BE2C (cell line): ENCODE measurements at places on chromosomes 3 and 15.

- DNase-seq, result no peak
These were observed 76.2 kb upstream of the PLCL2 start for GRCh38 chr3:16808393-16809107.

DNA sequence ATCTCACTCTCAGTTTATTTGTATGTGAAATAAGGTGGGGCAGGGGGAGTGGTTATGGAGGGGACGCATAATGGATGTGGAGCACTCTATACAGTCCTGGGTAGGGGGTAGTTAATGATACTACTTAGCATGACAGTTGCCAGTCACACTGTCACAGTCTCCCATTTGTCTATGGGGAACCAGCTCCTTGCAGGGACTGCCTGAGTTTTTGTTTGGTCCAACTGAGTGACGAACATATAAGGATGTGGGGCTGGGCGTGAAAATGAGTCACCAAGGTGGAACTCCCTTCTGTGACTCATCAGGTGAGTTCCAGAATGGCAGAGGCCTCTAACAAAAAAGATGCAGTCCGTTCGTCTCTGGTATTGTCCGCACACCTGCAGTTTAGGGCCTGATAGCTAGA is 235.3 kb upstream of the ST8SIA2 start:
- DNase-seq, result no peak

- DNase-seq, result no peak
These were observed 6.9 kb downstream of the TSC22D2 start for GRCh38 chr3:150414959-150415358.

DNA sequence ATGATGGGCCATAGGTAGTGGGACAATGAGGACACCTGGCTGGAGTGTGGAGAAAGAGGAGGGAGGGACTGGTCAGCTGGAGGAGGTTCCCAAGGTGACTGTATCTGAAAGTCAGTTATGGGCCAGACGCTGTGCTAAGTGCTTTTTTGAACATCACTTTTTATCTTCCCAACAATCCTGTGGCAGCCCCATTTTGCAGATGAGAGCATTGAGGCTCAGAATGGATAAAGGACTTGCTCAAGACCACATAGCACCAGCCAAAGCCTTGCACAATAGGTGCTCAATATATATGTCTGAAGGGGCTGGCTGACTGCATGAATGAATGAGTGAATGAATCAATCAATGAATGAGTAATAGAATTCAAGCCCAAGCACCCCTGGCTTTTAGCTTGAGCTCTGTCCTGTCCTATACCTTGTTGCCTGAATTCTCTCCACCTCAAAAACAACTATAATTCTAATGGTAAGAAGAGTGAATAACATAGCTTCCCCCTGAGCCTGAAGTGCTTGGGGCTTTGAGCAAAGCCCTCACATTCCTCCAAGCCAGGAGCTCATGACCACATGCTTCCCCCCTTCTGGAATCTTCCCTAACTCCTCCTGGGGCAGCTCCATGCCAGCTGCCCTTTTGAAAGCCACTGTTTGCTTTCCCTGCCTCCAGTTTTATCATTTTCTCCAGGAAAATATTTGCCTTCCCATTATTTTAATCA is 150.9 kb downstream of the RPLP1 start:
- DNase-seq, result no peak

GRCh38 chr3:46143951-46144473 is 64.1 kb downstream of the CCR1 start:
- DNase-seq, result no peak

DNA sequence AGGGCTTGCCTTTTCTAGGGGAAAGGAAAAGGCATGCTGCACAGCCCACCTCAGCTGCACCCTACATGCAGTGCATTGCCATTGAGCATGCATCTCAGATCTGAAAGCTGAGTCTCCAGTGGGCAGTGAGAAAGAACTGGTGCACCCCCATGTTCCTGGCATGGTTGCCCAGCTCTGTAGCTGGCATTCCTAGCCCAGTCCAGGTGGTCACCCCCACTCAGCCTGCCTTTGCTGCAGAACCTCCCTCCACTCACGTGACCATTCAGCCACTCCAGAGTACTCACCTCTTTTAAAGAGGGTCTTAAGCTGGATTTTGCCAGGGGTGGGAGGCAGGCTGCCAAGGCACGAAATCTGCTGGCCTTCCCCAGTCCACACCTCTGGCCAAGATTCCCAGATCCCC is 208.6 kb upstream of the TOPAZ1 start:
- DNase-seq, result no peak

DNA sequence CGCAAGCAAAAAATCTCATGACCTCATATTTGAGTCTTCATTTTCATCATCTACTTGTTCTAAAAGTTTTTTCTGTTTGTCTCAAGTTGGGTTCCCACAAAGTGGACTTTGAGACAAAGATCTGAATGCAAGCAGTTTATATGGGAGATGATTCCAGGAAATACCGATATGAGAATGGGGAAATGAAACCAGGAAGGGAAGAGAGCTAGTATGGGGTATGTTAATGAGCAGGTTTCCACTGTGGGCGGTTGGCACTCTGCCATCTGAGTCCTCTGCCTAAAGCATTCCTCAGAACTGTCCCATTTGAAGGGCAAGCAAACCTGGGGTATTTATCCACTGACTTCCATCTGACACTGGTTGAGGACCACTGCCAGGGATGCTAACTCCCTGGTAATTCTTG is 8.8 kb downstream of the ADPRH start:
- peak; percentile 21 for DNase-seq

GRCh38 chr15:40080847-40081246 is 27.8 kb downstream of the BMF start:
- no peak for DNase-seq

GRCh38 chr15:85755942-85756341 is 38.8 kb downstream of the KLHL25 start:
- no peak for DNase-seq

DNA sequence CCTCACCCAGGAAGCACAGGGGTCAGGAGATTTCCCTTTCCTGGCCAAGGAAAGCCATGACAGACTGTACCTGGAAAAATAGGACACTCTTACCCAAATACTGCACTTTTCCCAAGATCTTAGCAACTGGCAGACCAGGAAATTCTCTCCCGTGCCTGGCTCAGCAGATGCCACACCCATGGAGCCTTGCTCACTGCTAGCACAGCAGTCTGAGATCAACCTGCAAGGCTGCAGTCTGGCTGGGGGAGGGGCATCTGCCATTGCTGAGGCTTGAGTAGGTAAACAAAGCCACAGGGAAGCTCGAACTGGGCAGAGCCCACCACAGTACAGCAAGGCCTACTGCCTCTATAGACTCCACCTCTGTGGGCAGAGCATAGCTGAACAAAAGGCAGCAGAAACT is 567.3 kb upstream of the LMCD1 start:
- DNase-seq, result no peak

DNA sequence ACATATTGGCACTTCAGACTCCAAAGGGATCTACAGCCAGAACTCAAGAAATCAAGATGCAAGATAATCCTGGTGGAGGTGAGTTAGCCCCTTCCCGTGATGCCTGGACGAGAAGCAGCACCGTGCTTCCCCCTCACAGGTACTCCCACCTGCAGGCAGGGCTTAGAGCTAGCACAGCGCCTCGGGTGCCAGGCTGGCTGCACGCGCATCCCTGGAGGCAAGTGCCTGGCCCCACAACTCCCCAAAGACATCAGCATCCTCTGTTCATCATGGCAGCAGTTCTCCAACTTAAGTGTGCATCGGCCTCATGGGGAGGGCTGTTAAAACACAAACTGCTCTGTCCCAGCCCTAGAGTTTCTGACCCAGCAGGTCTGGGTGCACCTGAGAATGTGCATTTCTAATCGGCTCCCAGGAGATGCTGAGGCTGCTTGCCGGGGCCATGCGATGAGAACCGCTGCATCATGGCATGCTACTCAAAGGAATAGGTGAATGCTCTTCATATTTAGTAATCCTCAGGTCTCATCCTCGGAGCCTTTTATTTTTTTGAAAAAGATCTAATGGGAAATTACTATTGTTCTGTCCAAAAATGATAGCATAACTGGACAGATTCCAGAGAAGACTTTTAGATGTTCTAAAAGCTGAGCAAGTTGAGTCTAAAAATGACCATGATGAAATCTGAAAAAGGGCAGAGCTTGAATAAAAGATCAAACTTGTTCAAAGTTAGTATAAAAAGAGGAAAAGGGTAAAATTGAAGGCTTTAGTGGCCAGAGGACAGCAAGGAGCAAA is 244.2 kb downstream of the ADAMTS17 start:
- DNase-seq, result no peak
